ACHN (cell line): ENCODE measurements at places on chromosomes 12 and 14.

DNA sequence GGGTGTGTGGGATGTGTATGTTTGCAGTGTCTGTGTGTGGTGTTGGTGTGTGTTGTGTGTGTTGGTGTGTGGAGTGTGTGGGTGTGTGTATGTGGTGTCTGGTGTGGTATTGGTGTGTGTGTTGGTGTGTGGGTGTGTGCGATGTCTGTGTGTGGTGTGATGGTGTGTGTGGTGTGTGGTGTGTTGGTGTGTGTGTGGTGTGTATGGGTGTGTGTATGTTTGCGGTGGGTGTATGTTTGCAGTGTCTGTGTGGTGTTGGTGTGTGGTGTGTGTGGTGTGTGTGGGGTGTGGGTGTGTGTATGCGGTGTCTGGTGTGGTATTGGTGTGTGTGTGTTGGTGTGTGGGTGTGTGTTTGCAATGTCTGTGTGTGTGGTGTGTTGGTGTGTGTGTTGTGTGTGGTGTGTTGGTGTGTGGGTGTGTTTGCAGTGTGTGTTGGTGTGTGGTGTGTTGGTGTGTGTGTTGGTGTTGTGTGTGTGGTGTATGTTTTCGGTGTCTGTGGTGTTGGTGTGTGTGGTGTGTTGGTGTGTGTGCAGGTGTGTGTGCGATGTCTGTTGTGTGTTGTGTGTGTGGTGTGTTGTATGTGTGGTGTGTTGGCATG is 15.7 kb downstream of the MLXIP start:
- DNase-seq, result no peak

DNA sequence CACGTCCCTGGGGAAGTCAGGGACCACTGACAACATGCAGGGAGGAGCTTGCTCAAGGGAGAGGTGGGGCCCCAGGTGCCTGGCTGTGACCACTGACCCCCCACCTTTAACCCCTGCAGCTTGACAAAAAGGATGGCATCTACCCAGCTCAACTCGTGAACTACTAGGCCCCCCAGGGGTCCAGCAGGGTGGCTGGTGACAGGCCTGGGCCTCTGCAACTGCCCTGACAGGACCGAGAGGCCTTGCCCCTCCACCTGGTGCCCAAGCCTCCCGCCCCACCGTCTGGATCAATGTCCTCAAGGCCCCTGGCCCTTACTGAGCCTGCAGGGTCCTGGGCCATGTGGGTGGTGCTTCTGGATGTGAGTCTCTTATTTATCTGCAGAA is 26.3 kb downstream of the HIP1R start:
- no peak for DNase-seq

GRCh38 chr14:82587226-82587625 is 1053.6 kb upstream of the SEL1L start:
- no peak for DNase-seq

GRCh38 chr14:92728759-92729364 is 19.6 kb downstream of the LGMN start:
- DNase-seq, result peak; percentile 81

DNA sequence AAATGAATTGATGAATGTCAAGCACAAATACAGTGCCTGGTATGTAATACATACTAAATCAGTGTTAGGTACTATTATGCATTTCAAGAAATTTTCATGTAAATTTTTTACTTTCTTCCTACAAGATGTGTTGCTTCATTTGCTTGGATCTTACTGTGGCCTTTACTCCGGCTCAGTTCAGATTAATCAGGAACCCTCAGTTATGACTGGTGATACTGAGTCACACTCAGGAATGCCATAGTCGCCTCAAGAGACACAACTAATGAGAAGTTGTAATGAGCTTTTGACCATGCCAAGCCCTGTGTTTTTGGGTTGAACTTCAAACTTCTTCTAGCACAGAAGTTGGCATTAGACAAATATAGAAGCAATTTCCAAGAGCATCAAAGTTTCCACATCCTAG is 96.0 kb downstream of the TGFB3 start:
- peak; percentile 15 for DNase-seq

GRCh38 chr12:131530422-131530821 is 180.5 kb upstream of the SFSWAP start:
- DNase-seq, result no peak

DNA sequence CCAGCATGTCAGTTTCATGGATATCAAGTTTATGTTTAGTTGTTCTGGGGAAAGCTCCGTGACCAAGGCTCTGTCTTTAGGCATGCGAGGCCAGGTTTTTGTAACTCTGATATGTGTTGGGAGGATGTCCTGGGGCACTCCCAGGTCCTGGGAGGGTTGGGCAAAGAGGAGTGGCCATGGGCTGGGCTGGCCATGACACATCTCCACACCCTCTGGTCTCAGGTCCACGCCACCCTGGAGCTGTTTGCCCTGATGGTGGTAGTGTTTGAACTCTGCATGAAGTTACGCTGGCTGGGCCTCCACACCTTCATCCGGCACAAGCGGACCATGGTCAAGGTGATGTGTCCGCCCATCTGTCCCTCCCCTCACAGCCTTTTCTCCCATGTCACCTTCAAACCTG is 46.4 kb downstream of the TPCN1 start:
- no peak for DNase-seq

- no peak for DNase-seq
Observed at GRCh38 chr14:39038542-39038941, 64.5 kb downstream of the SEC23A start.

GRCh38 chr14:49633640-49634546 is 1.2 kb downstream of the DNAAF2 start:
- peak; percentile 91 for DNase-seq

- no peak for DNase-seq
Observed at GRCh38 chr14:21647380-21647779, 6.3 kb upstream of the OR4E2 start.

DNA sequence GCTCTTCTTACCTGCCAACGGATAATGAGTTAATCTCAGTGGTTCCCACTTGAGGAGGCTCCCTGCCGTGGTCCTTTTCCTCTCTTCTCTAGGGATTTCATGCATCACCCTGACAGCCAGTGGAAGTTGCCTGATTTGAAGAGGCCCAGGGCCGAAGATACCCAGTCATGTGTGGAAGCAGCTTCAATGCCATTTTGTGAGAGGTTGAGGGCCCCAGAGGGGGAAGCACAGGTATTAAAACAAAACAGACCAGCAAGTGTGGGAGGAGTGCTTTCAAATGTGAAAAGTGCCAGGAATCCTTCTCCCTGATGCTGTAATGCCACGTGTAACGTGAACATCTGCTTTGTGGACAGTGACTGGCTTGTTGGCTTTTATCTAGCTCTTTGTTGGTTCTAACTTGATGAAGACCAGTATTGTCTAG is 1.5 kb downstream of the TCP11L2 start:
- DNase-seq, result no peak

DNA sequence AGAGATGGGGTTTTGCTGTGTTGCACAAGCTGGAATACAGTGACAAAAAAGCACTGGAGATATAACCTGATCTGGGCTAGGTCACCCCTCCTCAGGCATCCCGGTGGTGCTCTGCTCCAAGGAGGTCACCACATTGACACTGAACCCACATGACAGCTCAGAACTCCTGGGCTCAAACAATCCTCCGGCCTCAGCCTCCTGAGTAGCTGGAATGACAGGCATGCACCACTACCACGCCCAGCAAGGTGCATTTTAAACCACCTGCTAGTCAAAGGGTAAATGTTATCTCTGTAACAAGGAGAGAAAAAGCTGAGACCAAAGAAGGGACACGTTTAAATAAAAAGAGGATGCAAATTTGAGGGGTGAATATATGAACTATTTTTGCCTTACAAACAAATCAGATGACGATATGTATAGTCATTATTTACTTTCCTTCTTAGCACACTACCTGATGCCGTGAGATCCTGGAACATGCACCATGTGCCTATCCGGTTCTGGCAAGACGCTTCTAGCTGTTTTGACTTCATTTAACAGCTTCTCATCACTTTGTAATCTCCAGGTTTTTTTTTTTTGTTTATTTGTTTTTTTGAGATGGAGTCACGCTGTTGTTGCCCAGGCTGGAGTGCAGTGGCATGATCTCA is 135.1 kb downstream of the PPM1H start:
- DNase-seq, result no peak

DNA sequence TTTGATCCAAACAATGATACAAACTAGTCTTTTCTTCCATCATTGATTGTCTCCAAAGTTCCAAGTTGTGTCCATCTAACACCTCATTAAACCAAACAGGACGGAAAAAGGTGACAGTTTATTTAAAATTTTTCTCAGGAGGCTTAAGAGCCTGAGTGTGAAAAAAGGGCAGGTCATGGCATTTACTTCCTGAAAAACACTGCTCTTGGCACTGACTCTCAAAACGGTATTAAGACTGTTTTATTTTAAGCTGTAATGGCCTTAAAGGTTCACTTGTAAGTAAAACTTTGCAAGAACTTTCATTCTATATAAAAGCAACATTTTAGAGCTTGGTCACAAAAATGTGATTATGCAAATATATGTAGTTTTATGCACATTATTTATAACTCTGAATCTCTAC is 222.5 kb downstream of the SLC2A13 start:
- no peak for DNase-seq

DNA sequence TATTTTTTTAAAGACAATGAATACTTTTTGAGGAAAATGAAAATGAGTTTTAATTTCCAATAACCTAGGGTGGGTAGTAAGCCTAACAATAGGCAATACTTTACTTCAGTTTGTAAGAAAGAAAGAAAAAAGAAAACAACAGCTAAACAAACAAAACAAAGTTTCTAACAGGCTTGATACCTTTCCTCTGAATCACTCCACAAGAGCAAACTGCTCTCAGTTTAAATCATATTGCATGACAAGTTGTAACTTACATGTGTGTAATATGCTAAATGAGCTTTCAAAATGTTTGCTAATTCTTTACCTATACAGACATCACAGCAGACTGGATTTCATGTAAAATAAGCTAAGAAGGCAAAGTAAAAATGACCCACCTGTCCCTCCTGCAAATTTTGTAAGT is 6.7 kb upstream of the LMO3 start:
- peak; percentile 37 for DNase-seq

GRCh38 chr12:40602562-40602961 is 89.7 kb upstream of the CNTN1 start:
- no peak for DNase-seq

- no peak for DNase-seq
Observed at GRCh38 chr12:117111386-117111785, 12.2 kb upstream of the TESC start.

GRCh38 chr12:53988541-53989226 is 3.7 kb downstream of the HOXC10 start:
- DNase-seq, result no peak

GRCh38 chr14:85357120-85357519 is 172.8 kb upstream of the FLRT2 start:
- DNase-seq, result no peak

DNA sequence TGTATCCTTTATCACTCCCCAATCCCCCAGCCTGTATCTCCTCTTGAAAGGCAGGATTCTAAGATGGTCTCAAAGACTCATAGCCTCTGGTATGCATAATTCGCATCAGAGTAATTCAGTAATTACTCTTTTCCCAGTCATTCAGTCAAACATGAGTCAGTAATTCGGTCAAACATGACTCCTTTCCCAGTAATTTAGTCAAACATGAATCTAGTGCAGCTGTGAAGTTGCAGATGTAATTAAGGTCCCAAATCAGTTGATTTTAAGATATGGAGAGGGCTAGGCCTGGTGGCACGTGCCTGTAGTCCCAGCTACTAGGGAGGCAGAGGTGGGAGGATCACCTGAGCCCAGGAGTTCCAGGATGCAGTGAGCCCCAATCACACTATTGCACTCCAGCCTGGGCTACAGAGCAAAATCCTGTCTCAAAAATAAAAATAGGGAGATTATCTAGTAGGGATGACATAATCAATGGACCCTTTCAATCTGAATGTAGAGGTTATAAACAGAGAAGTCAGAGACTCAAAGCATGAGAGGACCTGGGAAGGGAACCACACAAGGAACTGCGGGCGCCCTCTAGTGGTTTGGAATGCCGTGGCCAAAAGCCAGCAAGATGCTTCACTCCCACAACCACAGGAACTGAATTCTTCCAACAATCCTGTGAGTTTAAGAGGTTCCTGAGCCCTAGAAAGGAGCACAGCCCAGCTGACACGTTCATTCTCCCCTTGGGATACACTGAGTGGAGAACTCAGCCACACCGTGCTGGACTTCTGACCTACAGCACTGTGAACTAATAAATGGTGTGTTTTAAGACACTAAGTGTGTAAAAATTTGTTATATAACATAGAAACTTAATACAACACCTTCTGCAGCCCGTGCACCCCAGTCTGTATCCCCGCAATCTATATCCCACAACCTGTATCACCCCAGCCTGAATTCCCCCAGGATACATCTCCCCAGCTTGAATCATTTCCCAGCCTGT is 14.3 kb upstream of the ARMH4 start:
- DNase-seq, result peak; percentile 80

GRCh38 chr12:64696080-64696741 is 63.0 kb downstream of the GNS start:
- DNase-seq, result peak; percentile 67

DNA sequence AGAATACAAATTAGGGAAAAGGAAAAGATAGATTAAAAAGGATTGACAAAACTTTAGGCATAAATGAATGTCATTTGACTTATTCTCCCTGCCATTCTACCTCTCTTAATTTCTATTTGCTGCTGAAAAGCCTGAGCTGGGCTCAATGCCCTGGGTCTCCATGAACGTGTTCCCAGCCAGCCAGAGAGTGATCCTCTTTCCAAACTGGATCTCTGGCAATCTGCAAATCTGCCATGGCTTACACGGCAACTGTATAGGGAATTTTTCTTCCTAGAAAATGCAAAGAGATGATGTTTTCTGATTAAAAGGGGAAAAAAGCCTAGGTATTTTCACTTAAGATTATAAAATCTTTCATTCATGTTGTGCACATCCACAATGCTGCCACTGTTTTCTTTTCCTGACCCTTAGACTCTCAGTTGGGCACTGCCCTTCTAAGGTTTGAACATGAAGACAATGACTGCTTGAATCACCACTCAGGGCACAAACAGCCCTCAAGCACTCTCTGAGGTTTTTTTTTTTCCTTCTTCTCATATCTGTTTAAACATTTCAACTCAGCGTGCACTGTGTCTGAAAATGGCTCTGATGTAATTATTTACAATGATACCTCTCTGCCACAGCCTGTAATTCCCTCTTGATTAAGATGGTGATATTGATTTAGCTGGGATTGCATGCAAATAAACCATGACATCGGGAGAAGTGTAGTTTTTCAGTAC is 60.3 kb downstream of the DACT1 start:
- no peak for DNase-seq

DNA sequence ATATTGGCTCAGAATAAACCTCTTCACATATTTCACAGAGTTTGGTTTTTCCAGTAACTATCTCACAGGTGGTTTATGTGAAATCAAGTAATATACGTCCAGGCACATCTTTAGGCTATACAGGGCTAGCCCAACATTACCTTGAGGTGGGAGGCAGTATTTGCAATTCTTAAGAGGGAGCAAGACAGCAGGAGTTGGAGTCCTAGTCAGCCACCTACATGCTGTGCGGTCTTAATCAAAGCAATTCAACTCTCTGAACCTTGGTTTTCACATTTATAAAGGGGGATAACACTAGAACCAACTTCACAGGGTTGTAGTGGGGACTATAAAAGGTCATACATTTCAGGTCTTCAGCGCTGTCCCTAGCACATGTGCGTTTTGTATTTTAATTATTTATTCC is 73.5 kb upstream of the FICD start:
- DNase-seq, result no peak
